ENCODE measurements at places on chromosomes 4 and X.
A peak's percentile ranks its signal among the peaks of the same experiment; 100 is the strongest.

DNA sequence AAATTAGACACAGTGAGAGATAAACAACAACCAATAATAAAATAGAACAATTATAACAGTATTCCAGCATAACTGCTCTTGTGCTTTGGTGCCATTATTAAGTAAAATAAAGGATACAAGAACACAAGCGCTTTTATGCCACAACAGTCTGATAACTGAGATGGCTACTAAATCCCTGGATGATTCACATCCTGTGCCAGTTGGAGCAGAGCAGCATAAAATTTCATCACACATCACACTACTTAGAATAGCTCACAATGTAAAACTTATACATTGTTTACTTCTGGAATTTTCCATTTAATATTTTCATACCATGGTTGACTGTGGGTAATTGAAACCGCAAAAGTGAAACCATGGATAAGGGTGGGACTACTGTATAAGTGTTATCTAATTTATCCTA lies 399.9 kb upstream of the CNKSR2 start:
- no peak for DNase-seq

DNA sequence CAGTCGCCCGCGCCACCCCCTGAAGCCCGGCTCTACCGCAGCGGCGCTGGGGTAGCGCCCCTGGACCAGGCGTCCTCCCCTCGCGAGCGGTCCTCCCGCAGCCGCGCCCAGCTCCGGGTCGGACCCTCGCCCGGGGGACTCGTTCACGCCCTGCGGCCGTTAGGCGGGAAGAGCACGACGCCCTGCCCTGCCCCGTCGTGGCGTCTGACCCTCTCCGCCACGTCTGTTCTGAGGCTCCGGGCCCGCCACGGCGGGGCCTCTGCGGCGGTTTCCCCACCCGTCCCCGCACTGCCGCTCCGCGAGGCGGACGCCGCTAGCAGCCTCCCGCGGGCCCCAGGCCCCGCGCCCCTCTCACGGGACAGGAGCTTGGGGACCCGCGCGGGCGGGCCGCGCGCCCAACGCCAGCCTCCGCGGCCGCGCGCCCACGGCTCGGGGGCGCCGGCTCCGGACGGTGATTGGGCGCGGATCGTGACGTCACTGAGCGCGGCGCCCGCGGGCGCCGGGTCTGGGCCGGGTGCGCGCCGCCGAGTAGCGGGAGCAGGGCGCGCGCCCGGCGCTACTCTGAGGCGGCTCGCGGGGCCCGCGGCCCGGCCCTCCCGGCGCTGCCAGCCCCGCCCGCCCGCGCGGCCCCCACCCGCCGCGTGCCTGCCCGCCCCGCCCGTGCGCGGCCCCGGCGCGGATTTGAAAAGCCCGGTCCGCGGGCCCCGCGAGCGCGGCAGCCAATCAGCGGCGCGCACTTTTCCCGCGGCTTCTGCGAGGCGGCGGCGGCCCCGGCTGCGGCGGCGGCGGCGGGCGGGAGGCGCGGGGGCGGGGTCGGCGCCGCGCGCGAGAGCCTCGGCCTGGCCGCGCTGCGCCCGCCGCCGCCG lies at the start of gene NSD2:
TSS of gene NSD2 (plus strand) at position 816 of the 866 bp plus-strand sequence. CDS start 29,262 bp downstream, outside the sequence.
- DNase-seq, result peak; percentile 93

- no peak for DNase-seq
Observed at GRCh38 chrX:50723006-50723405, 91.0 kb downstream of the SHROOM4 start.

- no peak for DNase-seq
Observed at GRCh38 chrX:42151808-42152207, 228.5 kb upstream of the CASK start.

DNA sequence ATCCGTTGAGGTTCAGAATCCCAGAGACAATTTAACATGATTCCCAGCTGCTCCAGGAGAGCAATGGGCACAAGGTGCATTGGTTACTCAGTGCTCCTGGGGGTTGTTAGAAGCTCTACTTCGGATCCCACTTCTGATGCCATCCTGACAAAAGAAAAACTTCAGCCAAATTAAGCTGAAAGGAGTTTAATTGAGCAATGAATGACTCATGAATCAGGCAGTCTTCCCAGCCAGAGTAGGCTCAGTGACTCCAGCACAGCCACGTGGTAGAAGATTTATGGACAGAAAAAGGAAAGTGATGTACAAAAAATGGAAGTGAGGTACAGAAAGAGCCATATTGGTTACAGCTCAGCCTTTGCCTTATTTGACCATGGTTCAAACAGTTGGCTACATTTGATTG lies 95.7 kb downstream of the PWWP3B start:
- DNase-seq, result no peak

- DNase-seq, result no peak
Observed at GRCh38 chr4:48093991-48094416, 40.0 kb downstream of the TXK start.

GRCh38 chrX:7088968-7089615 lies 58.4 kb upstream of the STS start:
- no peak for DNase-seq

DNA sequence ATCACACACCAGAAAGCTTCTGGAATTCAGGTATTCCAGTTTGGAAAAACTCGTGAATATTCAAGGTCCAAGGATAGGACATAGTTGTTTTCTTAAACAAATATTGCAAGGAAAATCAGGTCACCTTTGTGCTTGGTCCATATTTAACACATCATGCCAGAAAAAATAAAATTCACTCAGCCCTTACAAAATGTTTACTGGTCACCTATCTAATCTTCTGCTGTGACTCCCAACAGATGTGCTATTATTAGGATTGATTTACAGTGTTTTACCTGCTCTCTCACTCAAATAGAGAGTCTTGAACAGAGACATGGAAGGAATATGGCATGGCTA lies 9.5 kb downstream of the CSN3 start:
- no peak for DNase-seq

- no peak for DNase-seq
Observed at GRCh38 chrX:153736871-153737441, 12.3 kb downstream of the ABCD1 start.

- no peak for DNase-seq
Observed at GRCh38 chr4:54958236-54958635, 167.2 kb downstream of the KDR start.

- DNase-seq, result no peak
Observed at GRCh38 chr4:16116019-16116418, 32.2 kb upstream of the PROM1 start.

- DNase-seq, result no peak
Observed at GRCh38 chrX:47174376-47174775, 19.3 kb upstream of the UBA1 start.

- DNase-seq, result no peak
Observed at GRCh38 chrX:155613927-155614559, 1.3 kb upstream of the TMLHE start.

- no peak for DNase-seq
Observed at GRCh38 chr4:151676301-151676700, 84.5 kb downstream of the GATB start.

Data from inflammatory macrophage (primary cell).